Vagina (tissue), 2 donors: ENCODE measurements at places on chromosomes 5 and 9.

GRCh38 chr5:92741906-92742305 lies 839.1 kb downstream of the NR2F1-AS1 start:
- no peak for DNase-seq

DNA sequence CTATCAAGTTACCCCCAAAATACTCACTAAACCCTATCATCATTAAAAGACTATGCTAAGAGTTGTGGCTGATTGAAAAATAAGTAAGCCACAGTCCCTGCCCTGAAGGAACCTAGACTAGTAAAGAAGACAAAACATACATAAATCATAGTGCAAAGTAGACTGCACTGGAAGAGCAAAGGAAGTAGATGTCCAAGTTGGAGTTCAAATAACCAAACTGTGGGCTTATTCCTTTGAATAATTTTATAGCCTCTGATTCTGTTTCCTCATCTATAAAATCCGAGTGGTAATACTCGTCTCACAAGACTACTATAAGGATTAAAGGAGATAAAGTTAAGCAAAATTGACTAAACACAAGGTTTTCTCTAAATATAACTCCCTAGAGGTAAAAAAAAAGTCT lies 140.4 kb downstream of the TLE1 start:
- no peak for DNase-seq

- DNase-seq, result no peak
These were observed 123.5 kb downstream of the TARS1 start for GRCh38 chr5:33563983-33564908.

DNA sequence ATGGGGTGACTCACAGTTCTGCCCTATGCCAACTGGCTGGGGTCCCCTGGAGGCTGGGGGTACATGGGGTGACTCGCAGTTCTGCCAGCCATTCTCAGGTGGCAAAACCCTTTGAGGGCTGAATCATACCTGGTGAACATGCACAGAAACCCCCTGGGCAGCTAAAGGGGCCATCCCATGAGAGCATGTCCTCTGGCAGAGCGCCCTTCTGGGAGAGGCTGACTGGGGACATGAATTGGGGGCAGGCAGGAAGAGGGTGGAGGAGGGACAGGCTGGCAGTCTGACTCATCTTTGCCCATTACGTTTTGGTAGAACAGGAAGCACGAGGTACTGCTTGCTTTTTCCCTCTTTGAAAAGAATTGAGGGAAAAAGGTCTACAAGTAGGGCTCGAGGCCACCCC lies 16.7 kb downstream of the TRAF1 start:
- DNase-seq, result no peak

DNA sequence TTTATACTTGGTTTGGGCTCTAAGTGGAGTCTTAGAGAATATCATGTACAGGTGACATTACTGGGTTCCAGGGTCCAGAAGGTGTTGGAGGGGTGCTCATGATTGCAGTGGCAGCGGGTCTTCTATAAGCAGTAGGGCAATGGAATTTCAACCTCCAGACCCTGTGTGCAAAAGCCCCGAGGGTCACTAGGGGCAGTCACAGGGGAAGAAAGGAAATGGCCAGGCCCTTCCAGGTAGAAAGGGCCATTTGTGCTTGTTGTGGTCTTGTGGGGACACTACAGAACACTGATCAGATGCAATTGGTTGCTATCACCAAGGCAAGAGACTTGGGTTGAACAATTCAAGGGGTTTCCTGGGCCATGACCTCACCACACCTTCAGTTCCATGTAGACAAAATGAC lies 283.4 kb downstream of the GADD45G start:
- DNase-seq, result no peak

- no peak for DNase-seq
These were observed 23.6 kb downstream of the COL27A1 start for GRCh38 chr9:114178756-114179450.

DNA sequence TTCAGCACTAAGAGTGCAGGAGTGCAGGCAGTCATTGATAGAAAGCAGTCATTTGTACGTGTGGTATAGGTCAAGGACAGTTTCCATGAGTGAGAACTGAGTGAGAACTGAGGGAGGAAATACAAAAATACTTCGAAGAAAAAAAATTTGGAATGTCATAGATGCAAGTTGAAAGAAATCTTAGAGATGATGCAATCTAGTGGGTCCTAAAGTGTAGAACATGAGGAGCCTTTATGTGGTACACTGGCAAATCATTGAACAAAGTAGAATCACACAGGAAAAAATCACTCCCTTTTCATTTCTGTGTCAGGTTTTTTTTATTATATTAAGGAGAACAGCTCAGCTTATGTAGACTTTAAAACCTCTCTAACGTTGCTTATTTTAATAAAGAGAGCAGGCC lies 26.4 kb upstream of the SLC1A1 start:
- DNase-seq, result no peak

- no peak for DNase-seq
These were observed at the start of gene PDE8B for GRCh38 chr5:77210091-77210963. Gene PDE8B, plus strand, starts transcription at chr5:77210680. Its CDS starts 246 bp downstream, at chr5:77210926.

- no peak for DNase-seq
These were observed 33.1 kb downstream of the NNT start for GRCh38 chr5:43636076-43636475.

DNA sequence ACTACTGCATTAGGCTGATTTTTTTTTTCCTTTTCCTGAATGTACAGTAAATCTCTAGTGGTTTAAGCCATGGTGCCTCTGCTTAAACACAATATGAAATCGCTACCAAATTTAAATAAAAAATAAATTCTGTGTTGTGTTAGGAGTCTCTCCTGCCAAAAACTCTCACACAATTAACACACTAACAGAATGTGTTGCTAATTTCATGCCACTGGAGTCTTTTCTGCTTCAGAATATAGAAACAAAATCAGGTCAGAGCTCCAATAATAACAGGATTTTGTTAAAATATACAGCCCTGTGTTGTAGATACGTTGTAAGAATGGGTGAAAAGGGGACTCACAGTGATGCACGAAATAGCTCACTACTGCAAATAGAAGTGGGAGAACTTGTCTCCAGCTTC lies 398.8 kb downstream of the ZSWIM6 start:
- no peak for DNase-seq

GRCh38 chr5:17743580-17744435 lies 109.5 kb downstream of the TAF11L14 start:
- DNase-seq, result no peak
